ENCODE measurements at places on chromosomes 3 and 15.

DNA sequence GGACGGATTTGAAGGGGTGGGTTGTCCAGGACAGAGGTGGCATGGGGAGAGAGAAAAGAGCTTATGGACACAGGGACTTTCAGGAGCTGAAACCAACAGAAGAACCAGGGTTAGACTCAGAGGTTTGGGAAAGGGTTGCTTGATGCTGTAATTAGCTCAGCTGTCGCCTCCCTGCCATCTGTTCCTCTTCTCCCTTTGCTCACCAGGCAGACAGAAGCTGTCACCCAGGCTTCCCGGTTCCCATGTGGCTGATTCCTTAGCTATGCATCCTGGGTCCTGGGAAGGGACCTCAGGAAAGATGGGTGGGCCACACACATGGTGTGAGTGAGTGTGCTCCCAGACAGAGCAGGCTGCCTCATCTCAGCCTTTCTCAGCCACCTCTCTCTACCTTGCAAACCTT, 14.1 kb downstream of the PTPN23 start:
- no peak for DNase-seq

DNA sequence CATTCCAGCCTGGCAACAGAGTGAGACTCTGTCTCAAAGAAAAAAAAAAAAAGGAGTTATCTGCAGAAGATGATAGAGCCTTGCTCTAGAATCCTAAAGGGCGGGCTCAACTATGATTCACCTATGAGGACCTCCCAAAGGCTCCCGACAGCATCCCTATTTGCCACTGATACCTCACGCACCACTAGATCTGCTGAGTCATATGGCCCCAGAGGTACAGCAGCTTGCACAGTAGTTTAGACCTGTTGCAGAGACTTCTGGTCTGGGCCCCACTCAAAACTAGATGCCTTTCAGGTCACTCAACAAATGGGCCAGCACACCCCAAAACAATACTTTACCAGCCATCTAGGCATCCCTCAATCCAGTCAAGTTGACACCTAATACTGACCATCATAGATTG, 38.1 kb upstream of the PTX3 start:
- DNase-seq, result no peak

GRCh38 chr3:70086336-70086735, 86.8 kb downstream of the SAMMSON start:
- no peak for DNase-seq

DNA sequence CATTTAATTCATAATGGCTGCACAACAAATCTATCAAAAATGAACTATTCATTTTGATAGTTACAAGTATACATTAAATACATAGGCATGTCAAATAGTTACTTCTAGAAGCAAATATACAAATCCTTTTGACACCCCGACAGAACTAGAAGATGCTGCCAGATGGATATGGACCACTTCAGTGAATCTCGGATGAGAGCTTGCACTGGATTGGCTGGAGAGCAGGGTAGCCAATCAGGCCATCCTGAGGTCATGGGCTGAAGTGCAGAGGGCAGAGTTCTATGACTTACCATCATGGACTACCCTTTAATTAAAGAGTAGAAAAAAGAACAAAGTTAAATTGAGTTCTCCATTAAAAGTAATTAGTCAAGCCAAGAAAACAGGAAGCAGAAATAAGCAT, 8.3 kb downstream of the CCNL1 start:
- DNase-seq, result no peak

DNA sequence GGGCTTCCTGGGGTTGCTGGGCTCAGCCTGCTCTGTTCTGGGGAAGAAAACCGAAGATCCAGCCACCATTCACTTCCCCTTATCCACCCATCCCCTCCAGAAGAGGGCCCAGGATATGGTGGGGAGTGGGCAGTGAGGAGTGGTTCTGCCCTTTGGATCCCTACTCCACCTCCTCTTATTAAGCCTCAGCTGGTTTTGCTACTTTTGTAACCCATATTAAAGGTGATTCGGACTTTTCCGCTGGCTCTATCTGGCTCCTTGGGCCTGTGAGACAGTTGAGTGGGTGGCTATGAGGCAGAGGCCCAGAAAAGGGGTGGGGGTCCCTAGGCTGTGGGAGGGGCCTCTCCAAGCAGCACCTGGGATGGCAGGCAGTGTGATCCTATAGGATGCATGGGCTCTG, 33.8 kb downstream of the NBEAL2 start:
- DNase-seq, result no peak

DNA sequence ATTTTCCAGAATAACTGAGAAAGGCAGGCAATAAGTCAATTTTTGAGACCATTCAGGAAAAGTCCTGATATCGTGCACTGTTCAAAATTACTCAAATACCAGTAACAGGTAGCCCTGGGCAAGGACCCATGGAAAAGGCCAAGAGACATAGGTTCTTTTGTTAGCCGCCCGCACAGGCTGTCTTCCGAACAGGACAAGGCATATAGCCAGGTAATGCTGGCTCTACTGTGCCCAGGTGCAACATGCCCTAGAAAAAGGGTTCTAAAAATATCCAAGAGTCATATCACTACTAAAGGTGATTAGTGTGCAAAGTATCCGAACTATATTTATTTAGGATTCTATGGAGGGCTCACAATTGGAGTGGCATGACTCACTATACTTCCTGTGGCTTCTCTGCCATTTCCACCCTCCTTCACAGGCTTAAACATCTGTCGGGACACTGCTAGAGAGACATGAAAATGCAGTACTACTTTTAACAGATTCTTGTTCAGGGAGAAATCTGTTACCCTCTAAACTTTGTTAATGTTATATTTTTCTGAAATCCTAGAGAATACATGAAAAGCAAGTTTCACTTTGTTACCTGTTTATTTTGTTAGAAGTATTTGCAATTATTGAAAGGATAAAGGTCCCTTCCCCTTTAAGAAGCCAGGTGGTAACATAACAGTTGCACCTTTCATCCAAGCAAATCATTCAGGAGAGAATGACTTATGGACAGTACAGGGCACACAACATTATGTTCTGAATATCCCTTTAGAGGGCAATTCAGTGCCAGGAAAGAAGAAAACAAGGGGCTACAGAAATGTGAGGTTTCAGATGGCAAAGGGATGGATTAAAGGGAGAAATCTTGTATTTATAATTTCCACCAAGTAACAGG, 293.3 kb upstream of the THBS1 start:
- no peak for DNase-seq

- DNase-seq, result no peak
Observed at GRCh38 chr15:63065262-63066221, 23.0 kb downstream of the TPM1 start.

GRCh38 chr3:30600572-30600971, 5.8 kb upstream of the TGFBR2 start:
- no peak for DNase-seq

GRCh38 chr15:94844538-94845389, 613.4 kb downstream of the MCTP2 start:
- DNase-seq, result no peak

Measured in activated CD4-positive, alpha-beta memory T cell treated with anti-CD3 and anti-CD28 coated beads for 36 hours (primary cell).